Eye (tissue), 1 donor: ENCODE measurements at places on chromosomes 13 and 19.

DNA sequence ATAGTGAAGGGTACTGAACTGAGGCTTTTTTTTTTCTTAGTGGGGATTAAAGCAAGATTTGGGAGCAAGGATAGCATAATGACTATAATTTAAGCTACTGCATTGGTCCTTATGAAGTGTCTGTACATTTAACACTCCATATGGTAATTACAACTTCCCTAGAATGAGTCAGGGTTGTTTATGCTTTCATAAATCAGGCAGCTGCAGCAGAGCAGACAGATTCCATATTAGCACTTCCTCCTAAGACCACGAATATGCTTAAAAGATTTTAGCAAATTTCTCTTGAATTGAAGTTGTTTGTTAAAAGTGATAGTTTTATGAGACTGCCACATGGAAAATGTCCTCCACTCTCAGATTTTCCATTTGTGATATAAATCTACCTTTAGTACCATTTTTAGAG lies 401.1 kb upstream of the SPRY2 start:
- no peak for DNase-seq

DNA sequence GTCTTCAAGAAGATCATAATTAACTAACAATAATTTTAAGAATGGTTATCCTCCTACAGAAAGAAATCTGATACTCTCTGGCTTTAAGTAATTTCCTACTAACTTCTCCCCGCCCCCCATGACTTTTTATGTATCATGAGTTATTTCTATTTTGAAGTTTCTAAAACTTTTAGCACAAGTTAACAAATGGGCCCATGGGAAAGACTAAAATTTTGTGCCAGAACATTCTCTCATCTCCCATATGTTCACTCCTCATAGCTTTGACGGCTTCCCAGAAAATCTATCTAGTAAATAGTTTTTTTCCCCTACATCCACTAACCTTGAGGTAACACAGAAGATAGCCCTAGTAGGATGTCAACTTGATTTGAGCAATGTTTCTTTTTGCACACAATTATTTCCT lies 148.3 kb downstream of the POSTN start:
- DNase-seq, result no peak

GRCh38 chr19:35498220-35498619 lies 8.0 kb upstream of the KRTDAP start:
- no peak for DNase-seq

DNA sequence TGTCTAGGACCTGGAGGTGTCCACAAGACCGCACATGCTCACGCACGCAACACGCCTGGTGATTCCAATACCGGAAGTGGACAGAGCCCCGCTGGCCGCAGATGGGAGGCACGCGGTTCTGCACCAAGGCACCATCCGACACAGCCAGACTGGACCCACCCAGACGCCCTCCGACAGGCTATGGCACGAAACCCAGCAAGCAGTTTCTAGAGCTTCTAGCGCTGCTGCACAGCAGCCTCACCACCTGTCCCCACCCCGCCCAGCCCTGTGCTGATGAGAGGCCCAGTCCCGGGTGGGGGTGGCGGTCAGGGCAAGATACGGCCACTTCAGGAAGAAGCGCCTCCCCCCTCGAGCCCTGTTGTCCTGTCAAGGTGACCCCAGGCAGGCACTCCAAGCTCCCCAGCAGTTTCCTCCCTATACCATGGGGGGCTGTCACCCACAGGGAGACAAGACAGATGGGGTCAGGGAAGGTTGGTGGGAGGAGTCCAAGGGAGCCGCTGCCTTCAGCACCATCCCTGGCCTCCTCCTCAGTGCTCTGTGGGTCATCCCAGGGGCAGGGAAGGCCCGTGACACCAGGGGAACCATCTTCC lies 11.3 kb downstream of the LSM4 start:
- DNase-seq, result no peak

GRCh38 chr19:45958320-45958719 lies 15.3 kb downstream of the NOVA2 start:
- DNase-seq, result no peak

GRCh38 chr13:60603049-60603448 lies 206.0 kb downstream of the TDRD3 start:
- DNase-seq, result no peak

DNA sequence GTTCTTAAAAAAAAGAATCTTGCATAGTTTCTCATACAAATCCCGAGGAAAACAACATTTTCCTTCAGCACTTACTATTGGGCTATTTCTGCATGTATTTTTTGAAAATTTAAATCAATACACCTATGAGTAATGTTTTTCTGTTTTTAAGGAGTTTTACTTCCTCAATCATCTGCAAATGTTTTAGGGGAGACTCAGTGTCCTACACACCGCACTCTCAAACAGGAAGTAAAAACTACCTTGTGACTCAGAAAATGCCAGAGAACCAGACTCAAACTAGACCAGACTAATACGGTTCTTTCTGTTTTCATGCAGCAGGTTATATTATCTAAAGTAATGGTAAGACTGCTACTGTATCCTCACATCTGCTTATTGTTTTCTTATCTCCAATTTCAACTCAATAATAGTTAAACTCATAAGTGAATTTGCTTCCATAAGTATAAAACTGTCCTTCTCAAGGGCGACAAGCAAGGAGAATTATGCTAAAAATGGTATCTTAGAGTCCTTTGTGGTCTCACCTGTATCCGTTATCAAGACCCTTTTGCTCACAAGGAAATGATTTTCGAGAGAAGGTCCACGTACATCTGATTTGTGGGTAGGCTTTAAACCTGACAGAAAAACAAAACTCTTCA lies 52.5 kb downstream of the FLT3 start:
- no peak for DNase-seq

DNA sequence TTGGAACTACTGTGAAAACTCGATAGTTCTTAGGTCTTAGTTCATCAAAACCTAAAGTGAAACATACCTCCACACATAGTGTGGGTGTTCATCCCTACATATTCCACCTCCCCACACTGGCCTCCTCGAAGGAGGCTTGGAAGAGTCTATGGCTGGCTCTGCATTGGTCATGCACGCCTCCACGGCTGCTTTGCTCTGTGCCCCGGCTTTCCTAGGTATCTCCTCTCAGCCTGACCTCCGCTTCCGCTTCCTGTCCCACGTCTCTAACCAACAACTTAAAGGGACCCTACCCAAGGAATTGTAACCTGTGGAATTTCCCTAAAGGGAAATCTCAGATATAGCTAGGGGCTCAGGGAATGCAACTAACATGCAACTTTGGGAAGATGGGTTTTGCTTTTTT lies 79.7 kb upstream of the MBNL2 start:
- no peak for DNase-seq

- peak; percentile 74 for DNase-seq
Measured at GRCh38 chr19:4581666-4582553, 22.4 kb upstream of the SEMA6B start.

- DNase-seq, result no peak
Measured at GRCh38 chr13:109205315-109205714, 575.9 kb downstream of the MYO16 start.

- DNase-seq, result no peak
Measured at GRCh38 chr19:37243206-37243632, 25.2 kb downstream of the ZNF383 start.

DNA sequence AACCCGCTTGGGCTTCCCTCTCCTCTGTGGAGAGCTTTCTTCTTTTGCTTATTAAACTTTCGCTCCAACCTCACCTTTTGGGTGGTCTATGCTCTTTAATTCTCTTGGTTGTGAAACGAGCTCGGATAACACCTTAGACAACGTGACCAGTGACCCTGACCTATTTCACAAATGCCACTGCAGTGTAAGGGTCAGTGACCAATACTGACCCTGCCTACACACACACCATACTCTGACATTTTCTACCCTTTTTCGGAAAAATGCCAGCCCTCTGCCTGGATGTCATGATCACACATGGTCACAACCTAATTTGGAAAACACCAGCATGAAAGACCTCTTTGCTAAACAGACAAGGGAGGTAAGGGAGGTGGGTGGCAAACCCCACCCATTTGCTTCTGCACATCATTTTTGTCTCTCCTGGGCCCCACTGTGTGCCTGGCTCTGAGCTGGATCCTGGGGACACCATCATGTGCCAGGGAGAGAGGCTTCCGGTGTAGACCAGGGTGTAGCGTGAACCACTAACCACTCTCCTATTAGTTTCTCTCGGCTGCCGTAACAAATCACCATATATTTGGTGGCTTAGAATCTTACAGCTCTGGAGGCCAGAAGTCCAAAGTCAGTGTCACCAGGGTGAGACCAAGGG lies 9.9 kb downstream of the ETFB start:
- DNase-seq, result no peak

GRCh38 chr19:19278315-19278714 lies 5.2 kb upstream of the TM6SF2 start:
- no peak for DNase-seq

GRCh38 chr13:27617881-27618321 lies 2.4 kb downstream of the LNX2 start:
- DNase-seq, result no peak

GRCh38 chr13:110062777-110063442 lies 244.0 kb downstream of the COL4A1 start:
- DNase-seq, result peak; percentile 13

DNA sequence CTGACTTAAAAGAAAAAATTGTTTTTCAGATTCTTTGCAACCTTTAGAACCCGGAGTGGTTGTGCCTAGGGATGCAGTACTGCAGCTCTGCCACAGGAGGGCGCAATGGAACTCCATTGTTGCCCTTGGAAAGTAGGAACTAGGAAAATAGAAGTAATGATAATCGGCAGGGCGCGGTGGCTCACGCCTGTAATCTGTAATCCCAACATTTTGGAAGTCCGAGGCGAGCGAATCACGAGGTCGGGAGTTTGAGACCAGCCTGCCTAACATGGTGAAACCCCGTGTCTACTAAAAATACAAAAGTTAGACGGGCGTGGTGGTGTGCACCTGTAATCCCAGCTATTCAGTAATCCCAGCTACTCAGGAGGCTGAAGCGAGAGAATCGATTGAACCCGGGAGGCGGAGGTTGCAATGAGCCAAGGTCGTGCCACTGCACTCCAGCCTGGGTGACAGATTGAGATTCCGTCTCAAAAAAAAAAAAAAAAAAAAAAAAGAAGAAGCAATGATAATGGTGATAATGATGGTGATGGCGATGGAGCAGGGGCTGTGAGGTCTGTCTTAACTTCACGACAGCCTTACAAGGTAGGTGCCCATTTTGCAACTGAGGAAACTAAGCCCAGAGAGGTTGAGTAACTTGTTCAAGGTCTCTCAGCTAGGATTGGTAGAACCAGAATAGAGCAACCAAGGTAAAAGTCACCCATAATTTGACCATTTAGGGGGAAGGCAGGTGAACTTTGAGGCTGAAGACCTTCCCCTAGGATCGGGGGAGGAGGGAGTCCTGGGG lies 5.5 kb upstream of the ADAMTS10 start:
- peak; percentile 84 for DNase-seq

DNA sequence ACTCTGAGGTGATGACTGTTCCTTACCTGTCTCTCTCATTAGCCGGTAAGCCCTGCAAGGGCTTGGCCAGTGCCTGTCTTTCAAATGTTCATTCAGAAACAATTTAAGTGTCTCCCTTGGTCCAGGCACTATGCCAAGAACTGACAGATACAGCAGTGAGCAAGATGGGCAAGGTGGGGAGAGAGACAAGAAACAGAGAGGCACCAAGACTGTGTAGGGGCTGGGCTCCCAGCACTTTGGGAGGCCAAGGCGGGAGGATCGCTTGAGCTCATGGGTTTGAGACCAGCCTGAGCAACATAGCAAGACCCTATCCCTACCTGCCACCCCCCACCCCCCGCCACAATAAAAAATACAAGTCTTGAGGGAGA lies 1.3 kb upstream of the CCNE1 start:
- DNase-seq, result peak; percentile 30
